Naive B cell (primary cell): ENCODE measurements at places on chromosomes 1 and 21.

GRCh38 chr1:213466541-213466940, 415.5 kb downstream of the RPS6KC1 start:
- DNase-seq, result no peak

DNA sequence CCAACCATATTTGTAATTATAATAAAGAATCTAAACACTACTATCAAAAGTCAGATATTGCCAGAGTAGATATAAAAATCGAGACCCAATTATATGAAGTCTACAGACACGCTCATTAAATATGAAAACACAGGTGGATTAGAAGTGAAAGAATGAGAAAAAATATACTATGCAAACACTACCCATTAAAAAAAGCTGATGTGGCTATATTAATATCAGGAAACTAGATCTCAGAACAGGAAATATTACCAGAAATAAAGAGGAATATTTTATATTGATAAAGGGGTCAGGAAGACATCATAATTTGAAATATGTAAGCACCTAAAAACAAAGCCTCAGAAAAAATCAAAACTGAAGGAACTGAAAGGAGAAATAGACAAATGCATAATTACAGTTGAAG, 88.3 kb downstream of the URB2 start:
- DNase-seq, result no peak

GRCh38 chr1:41892301-41892781, 26.4 kb downstream of the HIVEP3 start:
- DNase-seq, result no peak

DNA sequence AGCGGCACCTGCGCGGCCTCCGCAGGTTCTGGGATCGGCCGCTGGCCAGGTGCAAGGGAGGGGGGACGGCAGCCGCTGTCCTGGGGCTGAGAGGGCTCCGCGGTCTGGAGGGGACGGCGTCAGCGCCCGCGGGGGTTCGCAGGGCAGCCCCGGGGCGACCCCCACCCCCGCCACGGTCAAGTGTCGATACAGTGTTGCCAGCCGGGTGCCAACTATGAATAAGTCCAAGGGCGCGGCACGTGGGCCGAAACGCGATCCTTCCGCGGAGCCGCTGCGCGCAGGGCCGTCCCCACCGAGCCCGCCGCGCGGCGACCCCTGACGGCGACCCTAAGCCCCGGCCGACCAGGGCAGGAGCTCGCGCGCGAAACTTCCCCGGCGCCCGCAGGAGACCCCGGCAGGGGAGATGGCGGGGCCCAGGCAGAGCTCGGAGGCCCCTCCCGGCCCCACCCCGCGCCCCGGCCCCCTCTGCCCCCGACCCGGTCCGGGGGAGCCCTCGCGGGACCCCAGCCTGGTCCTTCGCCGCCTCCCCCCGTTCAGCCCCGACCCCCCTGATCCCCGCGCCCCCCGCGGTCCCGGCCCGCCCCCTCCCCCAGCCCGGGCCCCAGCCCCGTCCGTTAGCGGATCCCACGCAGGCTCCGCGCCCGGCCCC, 586 bp upstream of the AGPAT3 start:
- peak; percentile 35 for DNase-seq

GRCh38 chr21:16073586-16073985, 343.8 kb downstream of the USP25 start:
- DNase-seq, result no peak

- no peak for DNase-seq
Observed at GRCh38 chr1:217393896-217394295, 237.0 kb downstream of the GPATCH2 start.

DNA sequence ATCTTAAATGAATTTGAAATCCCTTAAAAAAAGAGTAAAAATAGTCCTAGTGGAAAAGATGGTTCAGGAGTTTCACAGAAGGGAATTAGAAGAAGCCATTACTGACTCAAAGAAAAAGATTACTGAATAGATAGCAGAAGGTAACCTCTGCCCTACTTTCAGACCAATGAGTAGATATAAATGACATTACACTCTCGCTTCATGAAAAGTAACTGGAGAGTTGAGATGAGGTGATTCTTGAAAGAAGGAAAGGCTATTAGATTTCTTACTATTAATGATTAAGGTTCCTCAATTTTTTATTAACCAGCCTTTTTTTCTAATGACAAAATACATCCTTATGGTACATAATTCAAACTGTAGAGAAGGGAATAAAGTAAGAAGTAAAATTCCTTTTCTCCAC, 28.3 kb downstream of the CCN1 start:
- no peak for DNase-seq

- no peak for DNase-seq
Observed at GRCh38 chr1:197998110-197998509, 80.9 kb downstream of the LHX9 start.

- DNase-seq, result no peak
Observed at GRCh38 chr1:22350924-22351767, 100.5 kb upstream of the ZBTB40 start.

- no peak for DNase-seq
Observed at GRCh38 chr1:21899987-21900386, 37.1 kb downstream of the HSPG2 start.

GRCh38 chr1:169044971-169045370, 61.5 kb upstream of the ATP1B1 start:
- DNase-seq, result no peak

DNA sequence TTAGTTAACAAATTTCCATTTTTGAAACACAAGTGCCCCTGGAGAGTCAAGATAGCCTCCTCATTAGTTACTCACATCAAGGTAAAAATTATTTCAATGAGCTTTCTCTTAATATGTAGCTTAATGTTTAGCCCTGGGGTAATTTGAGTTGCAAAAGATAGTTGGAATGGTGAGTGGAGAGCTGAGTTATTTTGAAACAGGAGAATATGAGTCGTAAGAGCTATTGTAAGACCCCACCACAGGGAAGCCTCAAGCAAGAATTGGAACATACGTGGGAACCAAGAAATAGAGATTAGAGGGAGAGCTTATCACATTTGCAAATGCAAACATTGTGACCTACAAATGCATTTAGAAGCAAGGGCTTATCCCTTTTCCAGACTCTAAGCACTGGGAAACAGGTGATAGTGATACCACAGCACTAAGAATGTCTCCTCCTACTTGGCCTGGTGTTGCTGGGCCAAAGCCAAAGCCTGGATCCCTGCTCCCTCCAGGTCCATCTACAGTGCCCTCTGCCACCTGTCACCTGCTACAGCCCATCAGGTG, 635.1 kb downstream of the PTPRC start:
- no peak for DNase-seq

DNA sequence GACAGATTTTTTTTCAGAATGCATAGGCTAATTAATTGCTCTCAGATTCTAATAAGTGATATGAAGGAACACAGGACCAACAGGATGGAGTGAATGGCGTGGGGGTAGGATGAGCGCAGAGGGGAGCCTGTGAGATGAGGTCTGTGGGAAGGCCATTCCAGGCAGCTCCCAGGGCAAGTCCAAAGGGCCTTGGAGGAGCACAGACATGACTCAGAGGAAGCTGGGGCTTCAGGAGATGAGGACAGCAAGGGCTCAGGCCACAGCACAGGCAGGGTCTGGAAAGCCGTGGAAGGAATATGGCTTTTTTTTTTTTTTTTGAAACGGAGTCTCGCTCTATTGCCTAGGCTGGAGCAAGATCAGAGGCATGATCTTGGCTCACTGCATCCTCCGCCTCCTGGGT, 35.1 kb downstream of the FMN2 start:
- DNase-seq, result no peak

GRCh38 chr1:76595024-76595423, 272.3 kb upstream of the ST6GALNAC5 start:
- DNase-seq, result no peak

DNA sequence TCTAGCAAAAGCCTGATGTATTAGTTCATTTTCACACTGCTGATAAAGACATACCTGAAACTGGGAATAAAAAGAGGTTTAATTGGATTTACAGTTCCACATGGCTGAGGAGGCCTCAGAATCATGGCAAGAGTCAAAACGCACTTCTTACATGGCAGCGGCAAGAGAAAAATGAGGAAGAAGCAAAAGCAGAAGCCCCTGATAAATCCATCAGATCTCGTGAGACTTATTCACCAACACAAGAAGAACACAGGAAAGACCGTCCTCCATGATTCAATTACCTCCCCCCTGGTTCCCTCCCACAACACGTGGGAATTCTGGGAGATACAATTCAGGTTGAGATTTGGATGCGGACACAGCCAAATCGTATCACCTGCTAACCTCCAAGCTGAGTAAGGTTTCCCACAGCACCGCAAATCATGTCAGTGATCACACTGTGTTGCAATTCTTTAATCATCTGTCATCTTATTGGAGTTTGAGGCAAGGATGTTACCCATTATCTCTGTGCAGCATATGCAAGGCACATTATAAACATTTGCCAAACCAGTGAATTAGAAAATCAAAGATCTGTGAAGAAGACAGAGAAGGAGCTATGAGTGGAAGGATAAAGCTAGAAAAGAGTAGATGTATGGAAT, 128.5 kb downstream of the ZNF281 start:
- no peak for DNase-seq

- no peak for DNase-seq
Observed at GRCh38 chr1:200316148-200316803, 93.6 kb downstream of the ZNF281 start.

- peak; percentile 71 for DNase-seq
Observed at GRCh38 chr1:24199291-24199900, 12.3 kb upstream of the IFNLR1 start.

GRCh38 chr1:236035681-236036101, 29.2 kb downstream of the NID1 start:
- DNase-seq, result no peak

DNA sequence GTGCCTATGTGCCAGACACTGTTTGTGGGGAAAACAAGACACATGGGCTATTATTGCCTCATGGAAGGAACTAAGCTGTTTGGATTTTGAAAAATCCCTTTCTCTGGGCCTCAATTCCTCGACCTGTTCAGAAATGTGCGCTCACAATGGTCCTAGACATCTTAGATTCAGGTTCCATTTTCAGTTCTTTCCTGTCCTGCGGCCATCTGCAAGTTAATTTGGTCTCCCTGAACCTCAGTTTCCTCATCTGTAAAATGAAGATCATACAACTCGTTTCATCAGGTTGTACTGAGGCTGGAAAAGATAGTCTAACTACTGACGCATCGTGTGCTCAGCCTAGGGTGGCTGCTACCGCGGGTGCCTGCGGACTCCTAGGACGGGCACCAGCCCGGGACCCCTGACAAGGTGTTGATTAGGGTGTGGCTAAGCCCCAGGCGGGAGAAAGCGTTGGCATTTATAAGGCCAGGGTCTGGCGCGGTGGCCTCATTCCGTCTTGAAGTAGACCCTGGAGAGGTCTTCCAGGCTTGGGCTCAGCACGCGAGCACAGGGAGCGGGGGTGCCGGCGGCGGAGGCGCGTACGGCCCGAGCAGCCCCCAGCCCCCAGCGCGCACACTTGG, 493 bp upstream of the ELOA start:
- no peak for DNase-seq

DNA sequence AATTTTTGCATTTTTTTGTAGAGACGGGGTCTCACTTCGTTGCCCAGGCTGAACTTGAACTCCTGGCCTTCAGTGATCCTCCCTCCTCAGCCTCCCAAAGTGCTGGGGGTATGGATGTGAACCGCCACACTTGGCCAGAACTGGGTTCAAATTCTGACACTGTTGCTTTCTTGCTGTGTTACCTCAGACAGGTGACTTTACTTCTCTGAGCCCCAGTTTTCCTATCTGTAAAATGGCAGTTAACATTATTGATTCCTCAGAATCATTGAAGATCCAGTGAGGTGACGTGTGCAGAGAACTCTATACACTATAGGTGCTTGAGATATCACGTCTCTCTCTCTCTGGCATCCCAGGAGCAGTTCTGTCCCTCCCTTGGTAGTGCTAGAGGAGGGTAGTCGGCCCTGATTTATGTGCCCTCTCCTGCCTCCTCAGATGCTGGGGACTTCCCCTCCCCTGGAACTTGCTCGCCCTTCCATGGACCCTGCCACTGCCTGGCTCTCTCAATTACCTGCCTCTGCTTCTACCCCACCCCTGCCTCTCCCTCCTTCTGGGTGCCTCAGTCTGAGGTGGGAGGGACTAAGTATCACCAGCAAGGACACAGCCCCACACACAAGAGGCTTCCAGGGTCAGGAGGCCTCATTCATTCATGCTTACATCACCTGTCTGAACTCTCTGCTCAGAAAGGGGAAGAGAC, 2.8 kb upstream of the HPCA start:
- no peak for DNase-seq

- no peak for DNase-seq
Observed at GRCh38 chr1:59879574-59879973, 47.0 kb downstream of the CYP2J2 start.

DNA sequence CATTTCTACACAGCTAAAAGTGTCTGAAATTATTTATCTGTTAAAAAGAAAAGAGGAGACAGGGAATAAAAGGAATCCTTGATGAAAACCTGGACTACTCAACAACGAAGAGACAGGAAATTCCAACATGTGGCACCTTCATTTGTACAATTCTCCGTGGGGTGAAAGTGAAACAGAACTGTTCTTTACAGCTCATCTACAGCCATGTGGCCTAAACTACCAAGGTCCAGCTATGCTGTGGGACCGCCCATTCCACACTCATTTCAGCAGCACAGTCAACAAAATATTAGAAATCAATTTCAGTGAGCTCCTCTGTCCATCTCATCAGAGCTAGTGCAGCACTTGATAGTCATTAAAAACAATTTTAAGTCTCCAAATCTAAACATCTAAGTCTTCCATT, 44.0 kb downstream of the UBR4 start:
- DNase-seq, result no peak

DNA sequence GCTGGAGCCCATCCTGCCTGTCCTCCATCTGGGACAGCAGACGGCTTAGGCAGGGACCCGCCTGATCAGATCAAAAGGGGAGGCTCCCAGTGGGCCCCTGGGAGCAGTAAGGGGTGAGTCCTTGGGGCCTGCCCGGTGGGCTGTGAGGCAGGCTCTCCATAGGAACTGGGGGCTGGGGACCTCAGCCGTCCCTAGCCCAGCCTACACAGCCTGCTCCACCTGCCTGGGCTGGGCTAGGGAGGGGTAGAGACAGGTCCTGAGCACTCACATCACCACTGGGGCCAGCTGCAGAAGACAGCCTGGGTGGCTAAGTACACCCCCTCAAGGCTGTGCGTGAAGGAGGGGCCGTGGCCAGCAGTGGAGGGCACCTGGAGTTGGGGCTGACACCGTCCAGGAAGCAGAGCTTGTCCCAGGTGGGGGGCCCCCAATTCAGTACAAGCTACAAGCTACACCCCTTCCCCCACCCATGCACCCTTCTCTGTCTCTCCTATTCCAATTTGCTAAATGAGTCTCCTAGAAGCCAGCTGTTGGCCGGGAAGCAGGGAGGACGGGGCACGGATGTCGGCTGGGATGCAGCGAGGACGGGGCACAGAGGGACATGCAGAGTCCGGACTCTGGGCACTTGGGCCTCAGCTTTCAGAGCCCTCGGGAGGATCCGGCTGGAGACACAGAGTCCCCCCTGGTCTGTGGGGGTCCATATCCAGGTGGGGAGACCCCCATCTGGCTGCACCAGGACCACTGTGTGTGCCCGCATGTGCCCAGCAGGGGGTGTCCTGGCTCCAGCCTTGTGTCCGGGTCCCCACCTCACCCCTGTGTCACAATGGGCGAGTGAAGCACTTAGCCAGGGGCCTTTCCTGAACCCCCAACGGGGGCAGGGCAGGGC, 1.7 kb downstream of the ISG15 start:
- DNase-seq, result no peak
